ENCODE measurements at places on chromosomes 1 and 21.

- H3K4me1 ChIP-seq = peaks cover 10% of the 10 kb centered on the region
- DNase-seq = peak; percentile 77
- no peak overlapping the region for H3K4me3 ChIP-seq
These were observed 7.1 kb upstream of the TPM3 start for GRCh38 chr1:154198756-154199562.

GRCh38 chr1:24302209-24302611 is 16.9 kb upstream of the GRHL3 start:
- H3K27me3 ChIP-seq = peaks cover 9% of the 10 kb centered on the region
- no peaks in the 10 kb centered on the region for H3K4me1 ChIP-seq
- H3K27ac ChIP-seq = no peak overlapping the region
- no peaks in the 10 kb centered on the region for H3K36me3 ChIP-seq
- no peak for DNase-seq
- H3K4me3 ChIP-seq = no peak overlapping the region

- no peak overlapping the region for H3K27ac ChIP-seq
- DNase-seq = no peak
- H3K4me1 ChIP-seq = no peaks in the 10 kb centered on the region
- no peak overlapping the region for H3K4me3 ChIP-seq
- H3K27me3 ChIP-seq = no peaks in the 10 kb centered on the region
These were observed 659.6 kb downstream of the MATN1 start for GRCh38 chr1:30063621-30064280.

DNA sequence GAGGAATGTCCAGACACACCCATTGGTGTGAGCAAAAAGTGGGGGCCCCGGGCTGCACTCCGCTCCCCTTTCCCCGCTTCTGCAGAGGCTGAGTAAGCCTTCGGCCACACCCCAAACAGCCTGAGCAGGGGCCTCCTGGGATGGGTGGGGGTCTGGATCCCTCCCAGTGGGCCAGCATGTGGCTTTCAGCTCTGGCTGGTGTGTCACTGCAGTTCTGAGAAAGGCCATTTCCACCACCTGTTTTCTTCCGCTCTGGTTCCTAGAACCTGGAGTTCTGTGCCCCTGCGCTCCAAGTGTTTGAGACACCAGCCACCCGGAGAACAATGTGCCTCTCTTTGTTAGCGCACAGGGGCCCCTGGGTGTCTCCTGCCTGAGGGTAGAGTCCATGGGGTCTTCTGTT is 30.9 kb downstream of the SLC37A1 start:
- no peaks in the 10 kb centered on the region for H3K4me1 ChIP-seq
- no peaks in the 10 kb centered on the region for H3K27me3 ChIP-seq
- H3K4me3 ChIP-seq = no peak overlapping the region
- DNase-seq = no peak
- H3K27ac ChIP-seq = no peak overlapping the region
- H3K36me3 ChIP-seq = peaks cover 8% of the 10 kb centered on the region

- H3K4me1 ChIP-seq = no peaks in the 10 kb centered on the region
- H3K27me3 ChIP-seq = no peaks in the 10 kb centered on the region
- DNase-seq = no peak
- no peak overlapping the region for H3K27ac ChIP-seq
These were observed 80.8 kb upstream of the DYNLT5 start for GRCh38 chr1:66671455-66671854.

DNA sequence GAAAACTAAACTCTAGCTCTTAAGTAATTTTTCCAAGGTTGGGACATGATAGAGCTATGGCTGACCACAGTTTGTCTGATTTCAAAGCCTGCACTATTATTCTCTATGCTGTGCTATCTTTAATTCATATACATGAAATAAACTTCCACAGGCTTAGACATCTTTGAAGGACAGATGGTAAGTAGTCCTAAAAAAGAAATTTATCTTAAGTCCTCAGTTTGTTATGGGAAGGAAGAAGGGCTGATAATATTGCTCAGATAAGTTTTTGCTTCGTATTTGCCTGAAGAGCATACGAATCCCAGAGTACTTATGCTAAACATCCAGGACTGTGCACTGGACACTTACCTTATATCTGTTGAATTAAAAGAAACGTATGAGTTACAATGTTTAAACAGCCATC is 39.6 kb downstream of the VCAM1 start:
- H3K4me3 ChIP-seq = no peak overlapping the region
- no peaks in the 10 kb centered on the region for H3K27me3 ChIP-seq
- H3K27ac ChIP-seq = no peak overlapping the region
- DNase-seq = no peak

- no peak overlapping the region for H3K27ac ChIP-seq
- DNase-seq = peak; percentile 41
- H3K4me3 ChIP-seq = no peak overlapping the region
- no peaks in the 10 kb centered on the region for H3K36me3 ChIP-seq
- peaks cover 27% of the 10 kb centered on the region for H3K4me1 ChIP-seq
These were observed 299.7 kb downstream of the GRIK1 start for GRCh38 chr21:29640080-29640508.

- no peaks in the 10 kb centered on the region for H3K27me3 ChIP-seq
- H3K27ac ChIP-seq = no peak overlapping the region
- no peaks in the 10 kb centered on the region for H3K36me3 ChIP-seq
- H3K4me3 ChIP-seq = no peak overlapping the region
- no peak for DNase-seq
These were observed 9.1 kb upstream of the COA7 start for GRCh38 chr1:52706941-52707926.

DNA sequence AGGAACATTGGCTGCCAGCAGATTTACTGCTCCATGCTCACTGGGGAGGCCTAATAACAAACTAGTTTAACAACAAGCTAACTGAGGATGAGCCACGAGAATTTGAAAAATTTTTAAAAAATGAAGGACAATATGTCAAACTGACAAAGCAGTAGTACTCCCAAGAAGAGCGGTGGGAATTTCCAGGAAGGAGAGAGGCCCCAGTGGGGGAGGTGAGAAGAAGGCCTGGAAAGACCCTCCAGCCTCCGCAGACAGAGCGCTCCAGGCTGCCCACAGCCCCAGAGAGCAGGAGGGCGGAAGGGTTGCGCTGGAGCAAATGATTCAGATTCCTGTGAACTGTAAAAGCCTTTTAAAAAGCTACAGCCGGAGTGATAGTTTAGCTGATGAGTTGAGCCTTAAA is 78.5 kb downstream of the SIPA1L2 start:
- DNase-seq = no peak
- no peak overlapping the region for H3K27ac ChIP-seq
- H3K27me3 ChIP-seq = no peaks in the 10 kb centered on the region
- no peaks in the 10 kb centered on the region for H3K36me3 ChIP-seq
- H3K4me1 ChIP-seq = no peaks in the 10 kb centered on the region

DNA sequence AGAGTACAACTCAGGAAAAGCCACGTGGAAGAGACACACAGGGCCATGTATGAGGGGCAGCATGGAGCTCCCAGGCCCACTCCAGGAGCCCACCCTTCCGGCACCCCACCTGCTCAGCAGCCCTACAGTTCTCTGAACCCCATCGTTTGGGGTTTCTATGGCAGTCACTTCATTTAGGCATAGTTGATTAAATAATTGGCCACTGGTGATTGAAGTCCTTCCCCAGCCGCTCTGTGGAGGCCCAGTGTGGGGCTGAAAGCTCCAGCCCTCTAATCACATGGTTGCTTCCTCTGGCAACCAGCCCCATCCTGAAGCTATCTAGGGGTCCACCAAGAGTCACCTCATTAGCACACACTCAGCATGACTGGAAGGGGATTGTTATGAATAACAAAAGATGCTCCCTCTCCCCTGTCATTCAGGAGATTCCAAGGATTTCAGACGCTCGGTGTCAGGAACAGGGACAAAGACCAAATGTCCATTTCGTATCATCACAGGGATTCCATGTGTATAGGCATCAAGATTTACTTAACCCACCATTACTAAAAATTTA is 12.2 kb upstream of the S100A7A start:
- H3K36me3 ChIP-seq = no peaks in the 10 kb centered on the region
- no peak for DNase-seq
- peaks cover 3% of the 10 kb centered on the region for H3K27me3 ChIP-seq
- H3K27ac ChIP-seq = no peak overlapping the region

DNA sequence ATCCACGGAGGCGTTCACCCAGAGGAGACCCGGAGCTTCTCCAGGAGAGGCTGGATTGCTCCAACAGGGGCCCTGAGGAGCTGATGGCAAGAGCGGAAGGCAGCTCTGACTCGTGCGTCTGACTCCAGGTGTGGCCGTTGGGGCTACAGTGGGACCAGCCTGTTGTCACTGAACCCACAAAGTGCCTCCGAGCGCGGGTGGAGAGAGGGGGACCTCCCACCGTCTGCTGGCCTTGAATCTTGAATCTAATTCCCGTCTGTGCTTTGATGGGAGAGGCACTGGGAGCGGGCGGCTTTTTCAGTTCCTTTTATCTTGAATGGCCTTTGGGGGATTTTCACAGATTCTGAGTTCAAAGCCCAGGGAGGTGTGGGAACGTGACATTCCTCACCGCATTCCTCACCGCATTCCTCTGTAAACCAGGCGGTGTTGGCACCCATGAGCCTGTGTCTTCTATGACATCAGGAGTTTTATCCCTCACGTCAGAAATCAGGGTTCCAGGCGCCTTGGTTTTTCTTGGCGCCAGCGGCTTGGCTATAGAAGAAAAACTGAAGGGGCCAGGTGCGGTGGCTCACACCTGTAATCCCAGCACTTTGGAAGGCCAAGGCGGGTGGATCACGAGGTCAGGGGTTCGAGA is 39.2 kb upstream of the COL18A1 start:
- H3K4me1 ChIP-seq = no peaks in the 10 kb centered on the region
- no peak overlapping the region for H3K27ac ChIP-seq
- no peaks in the 10 kb centered on the region for H3K27me3 ChIP-seq
- no peaks in the 10 kb centered on the region for H3K36me3 ChIP-seq
- no peak for DNase-seq

DNA sequence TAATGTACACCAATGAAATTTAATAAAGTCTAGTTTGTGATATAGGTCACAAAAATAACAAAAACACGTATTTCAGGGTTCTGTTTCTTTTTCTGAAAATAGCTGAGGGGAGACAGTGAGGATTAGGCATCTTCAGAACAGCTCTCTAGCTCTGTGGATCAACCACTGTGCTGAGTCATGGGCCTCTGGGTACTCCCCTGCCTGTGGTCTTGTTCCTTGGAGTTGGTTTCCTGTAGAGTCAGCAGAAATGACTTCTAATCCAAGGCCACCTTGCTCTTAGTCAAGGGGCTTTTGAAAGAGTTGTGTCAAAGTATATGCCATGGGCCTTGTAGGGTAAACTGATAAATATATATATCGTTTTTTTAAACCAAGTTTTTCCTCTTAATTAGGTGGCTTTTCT is 141.8 kb upstream of the ZRANB2 start:
- no peaks in the 10 kb centered on the region for H3K36me3 ChIP-seq
- no peaks in the 10 kb centered on the region for H3K27me3 ChIP-seq
- no peak overlapping the region for H3K27ac ChIP-seq
- H3K4me1 ChIP-seq = no peaks in the 10 kb centered on the region
- no peak overlapping the region for H3K4me3 ChIP-seq

DNA sequence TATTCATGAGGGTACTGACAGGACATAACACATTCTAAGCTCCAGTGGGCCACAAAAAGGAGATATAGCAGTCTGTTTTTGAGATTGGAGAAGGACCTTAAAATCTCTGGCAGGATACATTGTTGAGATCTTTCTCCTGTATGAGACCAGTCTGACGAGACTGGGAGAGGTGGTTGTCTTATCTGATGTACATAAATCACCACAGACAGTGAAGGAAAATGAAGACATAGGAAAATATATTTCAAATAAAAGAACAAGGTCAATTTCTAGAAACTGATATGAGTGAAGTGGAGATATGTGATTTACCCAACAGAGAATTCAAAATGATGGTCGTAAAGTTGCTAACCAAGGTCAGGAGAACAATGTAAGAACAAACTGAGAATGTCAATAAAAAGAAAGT is 21.3 kb upstream of the EGLN1 start:
- H3K4me3 ChIP-seq = no peak overlapping the region
- no peak for DNase-seq
- no peaks in the 10 kb centered on the region for H3K4me1 ChIP-seq

- no peak overlapping the region for H3K27ac ChIP-seq
- H3K36me3 ChIP-seq = no peaks in the 10 kb centered on the region
- H3K27me3 ChIP-seq = no peaks in the 10 kb centered on the region
- H3K4me1 ChIP-seq = no peaks in the 10 kb centered on the region
These were observed 29.0 kb downstream of the PPFIA4 start for GRCh38 chr1:203055161-203055799.

DNA sequence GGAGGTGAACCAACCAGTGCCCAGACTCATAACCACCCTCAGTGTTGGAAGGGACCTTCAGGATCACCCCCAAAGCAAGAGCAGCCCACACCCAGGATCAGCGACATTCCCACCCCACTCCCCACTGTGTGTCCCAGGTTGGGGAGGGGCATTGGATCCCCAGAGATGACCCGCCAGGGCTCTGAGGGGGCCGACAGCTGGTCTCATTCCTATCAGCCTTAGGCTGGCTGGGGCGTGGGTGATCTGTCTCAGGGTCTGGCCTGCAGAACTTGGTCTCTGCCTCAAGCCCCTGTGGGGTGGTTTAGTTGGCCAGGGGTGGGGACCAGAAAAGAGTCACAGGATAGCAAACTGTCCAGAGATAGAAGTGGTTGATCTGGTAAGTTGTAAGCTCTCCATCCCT is 7.8 kb upstream of the BSND start:
- H3K4me1 ChIP-seq = no peaks in the 10 kb centered on the region
- peaks cover 7% of the 10 kb centered on the region for H3K27me3 ChIP-seq
- no peak for DNase-seq
- no peaks in the 10 kb centered on the region for H3K36me3 ChIP-seq
- H3K27ac ChIP-seq = no peak overlapping the region

GRCh38 chr1:220818421-220819173 is 31.9 kb downstream of the MTARC1 start:
- no peak overlapping the region for H3K4me3 ChIP-seq
- no peaks in the 10 kb centered on the region for H3K27me3 ChIP-seq
- H3K4me1 ChIP-seq = no peaks in the 10 kb centered on the region
- no peak overlapping the region for H3K27ac ChIP-seq
- H3K36me3 ChIP-seq = no peaks in the 10 kb centered on the region

- H3K27ac ChIP-seq = no peak overlapping the region
- H3K36me3 ChIP-seq = no peaks in the 10 kb centered on the region
- peaks cover 12% of the 10 kb centered on the region for H3K4me1 ChIP-seq
- H3K4me3 ChIP-seq = no peak overlapping the region
These were observed 2.9 kb downstream of the VANGL2 start for GRCh38 chr1:160403244-160403643.

- no peak for DNase-seq
- no peak overlapping the region for H3K27ac ChIP-seq
- no peaks in the 10 kb centered on the region for H3K4me1 ChIP-seq
- no peaks in the 10 kb centered on the region for H3K27me3 ChIP-seq
These were observed 21.1 kb upstream of the H3-3A start for GRCh38 chr1:226041419-226041818.

DNA sequence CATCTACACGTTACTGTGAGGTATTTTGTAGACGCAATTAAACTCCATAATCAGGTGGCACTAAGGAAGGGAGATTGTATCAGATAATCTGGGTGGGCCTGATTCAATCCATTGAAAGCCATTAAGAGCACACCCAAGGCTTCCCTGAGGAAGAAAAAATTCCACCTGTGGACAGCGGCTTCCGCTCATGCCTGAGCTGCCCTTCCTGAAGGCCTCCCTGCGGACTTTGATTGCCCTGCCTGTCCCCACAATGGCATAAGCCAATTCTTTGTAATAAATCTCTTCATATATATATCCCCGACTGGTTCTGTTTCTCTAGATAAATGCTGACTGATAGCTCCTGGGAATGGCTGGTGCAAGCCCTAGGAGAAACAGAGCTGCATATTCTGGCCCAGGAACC is 138.3 kb downstream of the TGFBR3 start:
- H3K4me1 ChIP-seq = no peaks in the 10 kb centered on the region
- H3K27ac ChIP-seq = no peak overlapping the region
- no peaks in the 10 kb centered on the region for H3K27me3 ChIP-seq
- H3K4me3 ChIP-seq = no peak overlapping the region

- H3K27ac ChIP-seq = no peak overlapping the region
- no peaks in the 10 kb centered on the region for H3K36me3 ChIP-seq
- H3K4me3 ChIP-seq = no peak overlapping the region
- DNase-seq = no peak
These were observed 157.2 kb upstream of the UBE2U start for GRCh38 chr1:64046243-64046642.

Measured in B cell (primary cell).